GM12864 (cell line): ENCODE measurements at places on chromosomes 11 and 22.

GRCh38 chr22:43931771-43932170, 8.2 kb downstream of the PNPLA3 start:
- no peak for DNase-seq

GRCh38 chr22:31106001-31106571, 1.3 kb downstream of the SELENOM start:
- DNase-seq = no peak

- no peak for DNase-seq
Observed at GRCh38 chr22:42327462-42328129, 57.1 kb upstream of the TCF20 start.

GRCh38 chr11:57249384-57250319, 12.6 kb upstream of the APLNR start:
- DNase-seq = no peak

GRCh38 chr11:134047586-134047999, 21.3 kb upstream of the JAM3 start:
- no peak for DNase-seq

- DNase-seq = no peak
Observed at GRCh38 chr11:127612607-127613006, 612.0 kb upstream of the KIRREL3 start.

GRCh38 chr22:50209893-50210292, 9.1 kb downstream of the SELENOO start:
- DNase-seq = no peak

GRCh38 chr22:35622191-35622913, 5.2 kb upstream of the MB start:
- DNase-seq = no peak

- no peak for DNase-seq
Observed at GRCh38 chr11:15541079-15541478, 426.4 kb downstream of the INSC start.

GRCh38 chr11:68766786-68767185, 15.5 kb upstream of the TESMIN start:
- no peak for DNase-seq

DNA sequence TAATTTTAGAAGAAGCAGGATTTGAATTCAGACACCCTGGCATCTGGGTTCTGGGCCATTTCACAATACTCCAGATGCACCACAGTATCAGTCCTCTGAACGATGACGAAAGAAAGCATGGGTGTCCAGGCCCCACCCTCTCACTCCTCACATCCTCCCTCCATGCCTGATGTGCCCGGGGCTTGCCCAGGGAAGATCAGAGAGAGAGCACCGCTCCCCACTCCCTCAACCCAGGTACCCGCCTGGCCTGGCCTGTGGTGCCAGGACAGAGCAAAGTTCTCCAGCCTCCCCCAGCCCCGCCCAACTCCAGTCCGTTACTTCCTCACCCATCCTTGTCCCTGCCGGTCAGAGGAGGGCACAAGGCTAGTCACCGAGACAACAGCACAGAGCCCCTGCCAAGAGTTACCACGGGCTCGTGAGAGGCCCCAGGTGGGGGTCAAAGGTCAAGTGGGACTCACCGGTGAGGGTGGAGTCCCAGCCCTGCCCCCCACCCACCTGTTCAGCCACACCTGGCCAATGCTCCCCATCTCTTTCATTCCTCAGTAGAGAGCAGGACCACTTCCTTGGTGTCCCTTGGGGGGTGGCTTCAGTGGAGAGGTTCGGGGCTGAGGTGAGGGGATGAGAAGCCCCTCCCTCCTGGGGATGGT, 8.1 kb downstream of the BCL9L start:
- DNase-seq = no peak

- no peak for DNase-seq
Observed at GRCh38 chr11:73184953-73185671, 33.0 kb upstream of the P2RY2 start.
